ENCODE measurements at places on chromosomes 12 and 14.

DNA sequence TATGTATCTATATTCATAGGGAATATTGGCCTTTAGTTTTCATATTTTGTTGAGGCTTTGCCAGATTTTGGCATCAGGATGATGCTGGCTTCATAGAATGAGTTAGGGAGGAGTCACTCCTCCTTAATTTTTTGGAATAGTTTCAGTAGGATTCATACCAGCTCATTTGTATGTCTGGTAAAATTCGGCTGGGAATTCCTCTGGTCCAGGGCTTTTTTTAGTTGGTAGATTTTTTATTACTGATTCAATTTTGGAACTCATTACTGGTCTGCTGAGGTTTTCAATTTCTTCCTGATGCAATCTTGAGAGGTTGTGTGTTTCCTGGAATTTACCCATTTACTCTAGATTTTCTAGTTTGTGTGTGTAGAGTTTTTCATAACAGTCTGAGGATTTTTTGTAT lies 175.2 kb downstream of the EPS8 start:
- no peak for DNase-seq

DNA sequence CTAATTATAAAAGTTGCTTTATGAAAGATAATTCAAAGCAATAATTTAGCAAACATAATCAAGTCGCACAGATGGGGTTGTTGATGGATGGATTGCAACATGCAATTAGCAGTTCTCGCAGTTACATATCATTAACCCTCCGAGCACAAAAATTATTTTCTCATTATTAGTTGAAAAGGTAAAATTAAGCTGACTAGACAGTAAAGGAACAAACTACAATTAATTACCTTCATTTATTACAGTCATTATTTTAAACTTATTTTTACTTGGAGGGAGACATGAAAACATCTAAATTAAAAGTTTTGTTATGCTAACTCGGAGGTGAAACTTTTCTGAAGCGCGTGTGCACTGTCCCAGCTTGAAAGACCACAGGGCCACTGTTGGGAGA lies 146.9 kb downstream of the PHETA1 start:
- DNase-seq = no peak

- DNase-seq = no peak
These were observed 49.7 kb downstream of the KIF26A start for GRCh38 chr14:104187931-104188726.

GRCh38 chr12:54229624-54230212 lies 40.9 kb upstream of the SMUG1 start:
- peak; percentile 71 for DNase-seq

DNA sequence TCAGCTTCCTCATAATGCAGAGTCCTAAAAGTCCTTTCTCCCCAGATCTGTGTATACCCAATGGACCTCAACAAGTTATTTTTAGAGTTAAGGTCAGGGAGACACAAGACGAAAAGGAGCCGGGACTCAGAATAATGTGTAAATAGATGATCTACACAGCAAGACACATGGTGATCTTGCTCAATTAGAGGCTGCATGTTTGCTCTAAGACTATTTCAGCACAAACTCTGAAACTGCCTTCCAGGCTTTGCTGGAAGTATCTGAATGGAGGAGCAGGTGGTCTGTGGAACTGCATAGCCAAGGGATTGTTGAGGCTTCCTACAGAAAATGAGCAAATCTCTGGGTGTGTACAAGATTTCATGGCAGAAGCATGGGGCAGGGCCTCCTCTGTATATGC lies 80.8 kb downstream of the CRACR2A start:
- DNase-seq = no peak

DNA sequence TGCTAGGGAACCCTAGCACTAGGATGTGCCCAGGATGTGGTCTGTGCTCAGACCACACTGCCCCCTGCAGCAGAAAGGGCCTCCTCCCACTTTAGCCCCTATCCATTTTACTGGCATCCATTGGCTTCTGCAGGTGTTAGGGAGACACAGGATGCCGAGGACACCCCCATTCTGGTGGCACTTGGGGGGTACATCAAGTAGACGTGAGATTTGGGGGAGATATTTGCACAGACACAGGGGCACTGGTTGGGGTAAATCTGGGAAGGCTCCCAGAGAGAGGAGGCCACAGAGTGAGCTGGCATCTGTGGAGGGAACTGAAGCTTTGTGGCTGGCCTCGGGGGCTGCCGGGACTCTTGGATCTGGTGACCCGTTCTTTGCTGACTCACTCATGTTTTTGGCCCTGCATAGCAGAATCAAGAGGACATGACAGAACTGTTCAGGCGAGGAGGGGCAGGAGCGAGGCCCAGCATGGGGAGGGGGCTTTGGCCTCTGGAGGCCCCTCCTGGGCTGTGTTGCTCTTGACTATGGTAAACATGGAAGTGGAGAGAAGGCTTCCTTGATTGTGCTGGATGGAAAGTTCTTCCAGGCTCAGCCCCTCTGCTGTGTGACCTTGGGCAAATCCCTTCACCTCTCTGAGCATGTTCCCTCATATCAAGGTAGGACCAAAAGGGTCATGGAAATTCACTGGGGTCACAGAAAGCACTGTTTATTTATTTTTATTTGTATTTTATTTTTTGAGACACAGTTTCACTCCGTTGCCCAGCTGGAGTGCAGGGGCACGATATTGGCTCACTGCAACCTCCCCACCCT lies 1.8 kb downstream of the PLBD2 start:
- no peak for DNase-seq

DNA sequence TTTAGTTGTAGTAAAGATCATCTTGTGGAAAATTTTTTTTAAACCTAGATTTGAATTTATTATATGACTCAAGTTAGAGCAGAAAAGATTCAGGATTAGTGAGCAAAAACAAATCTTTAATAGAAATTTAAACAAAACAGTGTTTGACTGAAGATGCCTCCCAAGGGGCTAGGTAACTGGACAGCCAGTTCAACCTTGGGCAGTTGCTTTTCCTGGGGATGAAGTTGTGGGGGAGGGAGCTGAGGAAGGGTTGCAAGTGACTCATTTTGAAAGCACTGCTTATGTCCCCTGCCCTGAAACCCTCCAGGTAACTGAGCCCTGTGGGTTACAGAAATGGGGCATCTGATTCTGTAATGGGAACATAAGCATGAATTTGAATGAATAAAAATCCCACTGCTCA lies 13.1 kb downstream of the CFAP54 start:
- DNase-seq = no peak

GRCh38 chr12:125068391-125068790 lies 3.2 kb downstream of the AACS start:
- no peak for DNase-seq

- no peak for DNase-seq
These were observed 21.1 kb downstream of the IRF2BPL start for GRCh38 chr14:77007183-77007974.

DNA sequence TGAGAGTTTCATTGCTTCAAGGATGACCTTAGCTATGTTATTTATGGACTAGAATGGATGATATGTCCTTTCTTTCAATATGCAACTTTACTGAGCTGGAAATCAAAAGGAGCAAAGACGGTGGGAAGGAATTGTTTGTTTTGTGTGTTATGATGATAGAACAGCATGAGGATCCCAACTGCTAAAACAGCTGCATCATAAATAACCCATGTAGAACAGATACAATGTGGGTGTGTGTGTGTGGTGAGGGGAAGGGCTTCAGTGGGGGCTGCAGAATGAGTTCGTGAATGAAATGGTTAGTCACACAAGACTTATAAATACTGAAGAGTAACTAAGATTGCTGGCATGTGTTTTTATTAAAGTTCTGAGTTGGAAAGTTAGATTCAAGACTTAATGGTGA lies 80.1 kb downstream of the DACT1 start:
- DNase-seq = no peak

GRCh38 chr12:76451528-76451927 lies 103.3 kb upstream of the BBS10 start:
- no peak for DNase-seq

- no peak for DNase-seq
These were observed 37.6 kb upstream of the MGAT4C start for GRCh38 chr12:86293682-86294240.

GRCh38 chr14:79011091-79011919 lies 841.1 kb downstream of the NRXN3 start:
- peak; percentile 6 for DNase-seq
